ENCODE measurements at places on chromosomes 4 and X. TPM values are rescaled to one million over a fixed set of nuclear protein-coding genes. Genes with fewer than 3 reads are reported as not detected.

Gene GUCY1B1
- total RNA-seq, result 3.4 TPM

DNA sequence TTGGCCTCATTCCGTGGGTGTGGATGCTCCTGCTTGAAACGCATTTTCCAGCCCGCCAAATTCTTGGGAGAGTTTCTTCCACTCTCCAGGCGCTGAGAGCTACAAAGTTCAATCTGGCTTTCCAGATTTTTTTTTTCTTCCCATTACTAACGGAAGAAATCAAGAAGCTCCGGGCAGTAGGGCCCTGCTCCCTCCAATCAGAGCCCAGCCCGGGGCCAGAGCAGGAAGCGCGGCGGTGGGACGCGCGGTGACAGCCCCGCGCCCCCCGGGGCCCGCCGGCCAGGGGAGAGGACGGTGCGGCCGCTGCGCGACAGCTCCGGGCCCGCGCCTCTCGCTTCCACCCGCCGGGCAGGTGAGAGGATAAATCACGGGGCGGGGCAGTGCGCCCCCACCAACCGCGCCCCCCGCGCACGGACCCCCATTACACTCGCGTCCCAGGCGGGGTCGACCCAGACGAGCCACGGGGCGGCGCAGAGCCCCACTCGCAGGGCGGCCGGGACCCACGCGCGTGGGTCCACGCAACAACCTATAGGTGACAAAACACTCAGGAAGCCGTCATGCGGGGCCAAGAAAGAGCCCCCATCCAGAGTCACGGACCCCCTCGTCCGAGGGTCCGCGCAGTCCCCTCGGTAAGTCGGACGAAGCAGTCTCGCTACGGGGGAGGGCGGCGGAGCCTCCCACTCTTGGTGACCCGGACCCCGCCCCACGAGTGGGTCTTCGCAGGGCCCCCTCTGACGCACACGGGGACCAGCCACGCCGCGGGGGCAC is 868 bp downstream of the AFAP1 start:
- no peak for DNase-seq

DNA sequence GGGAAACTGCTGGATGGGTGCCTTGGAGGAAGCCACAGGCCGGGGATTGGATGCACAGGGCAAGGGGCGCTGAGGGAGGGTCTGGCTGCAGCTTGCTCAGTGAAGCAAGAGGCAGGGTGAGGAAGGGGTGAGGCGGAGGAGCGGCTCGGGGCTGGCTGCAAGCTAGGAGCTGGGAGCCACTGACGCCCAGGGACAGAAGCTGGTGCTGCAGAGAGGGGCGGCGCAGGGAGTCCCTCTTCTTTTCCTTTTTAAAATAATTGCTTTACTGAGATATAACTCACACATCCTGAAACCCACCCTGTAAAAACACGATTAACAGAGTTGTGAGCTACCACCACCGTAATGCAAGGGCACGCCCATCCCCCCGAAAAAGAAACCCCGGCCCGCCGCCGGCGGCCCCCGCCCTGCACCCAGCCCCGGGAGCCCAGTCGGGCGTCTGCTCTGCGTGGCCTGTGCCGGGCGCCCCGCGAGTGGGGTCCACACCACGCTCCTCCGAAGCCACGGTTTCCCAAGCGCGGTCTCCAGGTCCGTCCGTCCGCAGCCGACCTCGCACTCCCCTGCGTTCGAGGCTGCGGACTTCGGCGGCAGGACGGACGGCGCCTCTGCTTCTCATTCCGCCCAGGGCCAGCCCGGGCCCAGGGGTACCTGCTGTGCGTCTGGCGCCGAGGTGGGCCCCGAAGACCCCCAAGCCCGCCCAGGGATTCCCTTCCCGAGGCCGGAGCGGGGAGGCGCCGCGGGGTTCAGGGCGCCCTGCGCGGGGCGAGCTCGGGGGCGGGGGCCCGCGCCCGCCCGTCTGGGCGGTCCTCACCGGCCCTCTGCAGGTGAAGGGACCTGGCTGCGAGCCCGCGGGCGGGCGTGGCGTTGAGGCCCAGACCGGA is 866 bp upstream of the UVSSA start:
- DNase-seq, result peak; percentile 32

GRCh38 chrX:1727531-1728027 is 112.7 kb downstream of the ASMT start:
- peak; percentile 8 for DNase-seq

DNA sequence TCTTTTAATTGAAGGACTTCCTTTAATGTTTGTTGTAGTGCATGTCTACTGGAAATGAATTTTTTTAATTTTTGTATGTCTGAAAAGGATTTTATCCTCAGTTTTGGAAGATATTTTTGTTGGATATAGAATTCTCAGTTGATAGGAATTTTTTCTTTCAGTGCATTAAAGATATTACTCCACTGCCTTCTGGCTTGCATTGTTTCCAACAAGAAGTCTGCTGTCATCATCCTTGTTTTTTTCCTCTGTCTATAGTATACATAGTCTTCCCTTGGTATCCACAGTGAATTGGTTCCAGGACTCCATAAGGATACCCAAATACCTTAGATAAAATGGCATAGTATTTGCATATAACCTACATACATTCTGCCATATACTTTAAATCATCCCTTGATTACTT is 33.5 kb downstream of the SCD5 start:
- DNase-seq, result no peak

DNA sequence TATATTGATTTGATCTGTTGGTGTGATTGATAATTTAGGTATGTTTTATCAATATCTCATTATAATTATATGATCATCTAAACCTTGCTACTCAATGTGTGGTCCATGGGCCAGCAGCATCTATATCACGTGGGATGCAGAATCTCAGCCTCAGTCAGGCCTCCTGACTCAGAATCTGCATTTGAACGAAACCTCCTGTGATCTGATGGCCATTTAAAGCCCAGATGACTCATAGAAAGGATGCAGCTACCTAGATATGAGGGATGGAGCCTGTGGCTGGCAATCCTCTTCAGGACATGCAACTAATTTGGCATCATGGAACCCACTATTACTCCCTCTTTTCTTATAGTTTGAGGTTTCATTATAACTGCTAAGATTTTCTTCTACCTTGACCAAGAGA is 11.3 kb upstream of the CHRNA9 start:
- no peak for DNase-seq

- no peak for DNase-seq
Measured at GRCh38 chrX:24168807-24169206, 19.3 kb downstream of the ZFX start.

DNA sequence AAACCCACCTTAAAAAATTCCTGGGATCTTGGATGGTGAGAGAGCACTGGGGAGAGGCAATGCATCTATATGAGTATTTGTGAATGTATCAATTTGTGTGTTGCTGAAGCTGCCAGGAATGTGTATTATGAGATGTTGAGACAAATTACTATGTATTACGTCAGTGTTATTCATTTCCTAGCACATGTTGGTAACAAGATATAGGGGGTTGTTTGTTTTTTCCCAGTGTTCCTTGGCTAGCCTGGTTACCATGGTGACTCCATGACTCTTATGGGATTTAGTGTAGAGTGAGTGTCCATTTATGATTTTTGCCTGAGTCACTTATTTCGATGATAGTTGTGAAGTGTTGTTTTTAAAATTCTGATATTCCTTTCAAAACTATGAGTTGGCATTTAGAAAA is 65.6 kb downstream of the RAB40A start:
- peak; percentile 96 for DNase-seq

DNA sequence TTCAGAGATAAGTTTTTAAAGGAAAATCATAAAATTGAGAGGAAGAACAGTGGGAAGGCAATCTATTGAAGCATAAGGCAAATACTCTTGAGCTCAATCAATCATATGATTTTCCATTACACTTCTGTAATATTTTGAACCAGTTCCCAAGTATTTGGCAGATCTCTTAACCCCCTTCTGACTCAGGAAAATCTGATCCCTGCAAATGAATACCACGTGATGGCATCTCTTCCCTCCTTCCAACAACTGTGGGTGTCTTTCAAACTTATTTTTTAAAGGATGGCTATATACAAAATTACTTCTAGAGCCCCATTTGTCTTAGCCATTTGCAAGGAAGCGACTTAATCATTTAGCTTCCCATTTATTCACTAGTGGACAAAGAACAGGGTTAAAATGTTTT is 41.9 kb downstream of the AMOT start:
- DNase-seq, result no peak

DNA sequence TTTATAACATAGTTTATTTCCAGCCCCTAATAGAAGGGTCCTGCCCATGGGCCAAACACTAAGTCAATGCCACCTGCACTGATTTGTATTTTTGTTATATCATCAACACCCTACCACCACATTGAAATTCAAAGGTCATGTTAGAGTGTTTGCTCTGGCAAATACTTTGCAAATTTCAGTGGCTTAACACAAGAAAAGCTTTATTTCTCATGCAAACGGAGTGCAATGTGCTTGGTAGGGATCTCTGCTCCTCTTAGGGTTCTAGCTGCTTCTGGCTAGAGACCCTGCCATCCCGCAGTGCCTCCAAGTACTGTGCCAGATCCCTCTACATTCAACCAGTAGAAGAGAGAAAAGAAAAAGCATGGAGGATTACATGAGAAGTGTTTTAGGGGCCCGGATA is 230.8 kb upstream of the TET2 start:
- no peak for DNase-seq

DNA sequence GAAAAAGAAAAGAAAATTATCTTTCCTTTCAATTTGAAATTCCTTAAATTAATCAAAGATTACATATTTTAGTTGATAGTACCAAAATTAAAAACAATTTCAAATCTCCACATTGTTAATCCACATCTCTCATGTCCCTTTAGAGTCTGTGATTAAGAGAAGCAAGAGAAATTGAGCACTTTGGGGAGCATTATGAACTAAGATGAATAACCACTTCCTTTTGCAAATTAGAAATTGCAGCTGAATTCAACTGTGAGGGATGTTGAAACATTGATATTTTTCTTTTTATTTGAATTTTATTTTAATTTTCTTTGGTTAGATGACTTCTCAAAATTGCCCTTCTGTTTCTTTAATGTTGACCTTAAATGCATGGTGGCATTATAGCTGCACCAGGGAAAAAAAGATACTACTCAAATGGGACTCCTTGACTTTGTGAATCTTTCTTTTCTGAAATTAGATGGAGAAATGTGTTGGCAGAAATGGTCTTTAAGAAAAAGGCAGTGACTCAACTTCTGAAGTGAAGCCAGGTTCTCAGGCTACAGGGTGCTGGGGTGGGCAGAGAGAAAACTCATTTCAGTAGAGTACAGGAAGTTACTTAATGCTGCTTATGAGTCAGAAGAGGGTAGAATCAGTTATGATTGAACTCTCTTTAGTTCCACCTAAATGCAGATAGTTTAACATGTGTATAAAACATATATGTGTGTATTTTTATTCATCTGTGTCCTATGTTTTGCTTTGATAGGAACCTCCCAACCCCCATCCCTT is 92.0 kb upstream of the TNIP3 start:
- DNase-seq, result peak; percentile 83

DNA sequence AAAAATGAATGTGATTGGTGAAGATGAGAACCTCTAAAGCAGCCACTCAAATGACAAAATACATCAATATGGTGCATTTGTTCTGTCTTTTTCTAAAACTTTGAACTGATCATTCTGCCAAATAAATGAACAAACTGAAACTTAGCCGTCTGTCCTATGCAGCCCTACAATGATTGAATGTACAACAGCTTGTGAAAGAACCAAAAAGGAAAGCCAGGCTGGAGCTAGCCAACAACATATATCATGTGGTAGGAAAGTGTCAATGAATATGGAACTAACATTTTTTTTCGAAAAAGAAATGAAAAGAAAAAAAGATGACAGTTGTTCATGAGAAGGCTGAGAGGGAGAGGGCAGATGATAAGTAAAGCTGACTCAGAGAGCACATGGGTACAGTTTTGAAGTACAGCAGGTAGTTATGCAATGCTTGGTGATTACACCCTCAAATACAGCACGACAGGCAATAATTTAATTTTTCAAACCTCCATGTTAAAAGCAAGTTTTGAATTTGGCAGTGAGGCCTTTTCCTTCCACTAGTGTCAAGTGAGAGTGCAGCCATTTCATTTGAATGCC is 21.2 kb upstream of the SLC7A11 start:
- DNase-seq, result peak; percentile 68

DNA sequence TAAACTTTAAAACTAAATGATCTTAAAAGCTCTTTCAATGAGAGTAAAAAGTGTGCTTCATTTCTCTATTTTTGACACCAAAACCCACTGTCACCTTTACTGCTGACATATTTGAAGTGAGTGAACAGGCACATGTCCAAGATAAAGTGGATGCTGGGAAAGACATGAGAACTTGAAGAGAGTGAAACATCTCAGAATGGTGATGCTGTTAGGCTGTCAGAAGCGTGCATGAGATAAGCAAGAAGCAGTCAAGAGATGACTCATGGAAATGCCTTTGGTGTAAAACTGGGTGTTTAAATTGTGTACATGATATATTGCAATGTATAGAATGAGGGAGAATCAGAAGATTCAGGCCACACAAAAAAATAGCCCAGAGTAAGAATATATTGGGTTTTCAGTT is 21.8 kb upstream of the GBA3 start:
- no peak for DNase-seq

GRCh38 chr4:72919937-72920336 is 149.6 kb downstream of the COX18 start:
- DNase-seq, result no peak

DNA sequence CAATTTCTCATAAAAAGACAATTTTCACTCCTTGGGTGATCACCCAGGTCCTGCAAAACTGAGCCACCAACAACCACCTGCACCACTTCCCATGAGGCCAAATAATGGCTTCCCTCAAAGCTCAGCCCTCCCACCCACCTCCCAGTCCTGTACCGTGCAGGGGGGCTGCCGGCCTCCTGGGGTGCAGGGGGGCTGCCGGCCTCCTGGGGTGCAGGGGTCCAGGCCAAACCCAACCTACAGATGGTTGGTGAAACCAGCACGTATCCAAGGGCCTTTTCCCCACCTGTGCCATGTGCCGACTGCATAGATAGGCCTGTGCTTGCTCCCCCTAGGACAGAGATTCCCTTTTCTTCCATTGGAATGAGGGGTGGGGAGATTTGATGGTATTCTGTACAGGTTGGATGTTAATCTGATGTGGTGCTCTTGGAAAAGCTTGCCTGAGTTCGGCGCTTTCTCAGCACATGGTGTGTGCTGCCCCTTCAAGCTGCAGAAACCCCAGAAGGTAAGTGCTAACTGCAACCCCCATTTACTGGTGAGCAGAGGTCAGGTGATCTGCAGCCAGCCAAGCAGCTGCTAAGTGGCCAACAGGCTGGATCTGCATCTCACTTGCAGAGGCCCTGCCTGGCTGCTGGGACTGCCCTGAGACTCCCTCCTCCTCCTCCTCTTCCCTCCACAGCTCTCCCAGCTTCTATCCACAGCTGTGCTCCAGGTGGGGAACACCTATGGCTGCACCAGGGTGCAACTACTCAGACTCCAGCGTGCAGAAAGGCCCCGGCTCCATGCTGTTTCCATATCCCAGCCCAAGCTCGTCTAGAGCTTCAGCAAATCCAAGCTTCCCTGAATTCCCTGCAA is 38.8 kb downstream of the FRG1 start:
- DNase-seq, result no peak

DNA sequence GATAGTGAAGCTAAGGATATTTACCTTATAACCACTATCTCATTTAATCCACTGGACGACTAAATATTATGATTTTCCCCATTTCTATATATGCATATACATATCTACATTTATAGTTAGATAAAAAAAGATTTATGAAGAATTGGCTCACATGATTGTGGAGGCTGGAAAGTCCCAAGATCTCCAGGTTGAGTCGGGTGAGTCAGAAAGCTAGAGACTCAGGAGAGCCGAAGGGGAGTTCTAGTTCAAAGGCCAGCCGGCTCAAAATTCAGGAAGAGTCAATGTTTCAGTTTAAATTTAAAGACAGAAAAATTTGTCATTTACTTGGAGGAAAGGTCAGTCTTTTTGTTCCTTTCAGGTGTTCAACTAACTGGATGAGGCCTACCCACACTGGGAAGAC is 158.2 kb upstream of the CPEB2 start:
- DNase-seq, result no peak

- no peak for DNase-seq
Measured at GRCh38 chrX:65671286-65671685, 3.8 kb downstream of the MSN start.

Data from LHCN-M2 (cell line).